ENCODE measurements at places on chromosomes 13 and 19.

- no peaks in the 10 kb centered on the region for H3K4me1 ChIP-seq
- no peaks in the 10 kb centered on the region for H3K27me3 ChIP-seq
- DNase-seq: no peak
- H3K27ac ChIP-seq: no peak overlapping the region
These were observed 20.3 kb downstream of the WDR88 start for GRCh38 chr19:33152176-33152575.

DNA sequence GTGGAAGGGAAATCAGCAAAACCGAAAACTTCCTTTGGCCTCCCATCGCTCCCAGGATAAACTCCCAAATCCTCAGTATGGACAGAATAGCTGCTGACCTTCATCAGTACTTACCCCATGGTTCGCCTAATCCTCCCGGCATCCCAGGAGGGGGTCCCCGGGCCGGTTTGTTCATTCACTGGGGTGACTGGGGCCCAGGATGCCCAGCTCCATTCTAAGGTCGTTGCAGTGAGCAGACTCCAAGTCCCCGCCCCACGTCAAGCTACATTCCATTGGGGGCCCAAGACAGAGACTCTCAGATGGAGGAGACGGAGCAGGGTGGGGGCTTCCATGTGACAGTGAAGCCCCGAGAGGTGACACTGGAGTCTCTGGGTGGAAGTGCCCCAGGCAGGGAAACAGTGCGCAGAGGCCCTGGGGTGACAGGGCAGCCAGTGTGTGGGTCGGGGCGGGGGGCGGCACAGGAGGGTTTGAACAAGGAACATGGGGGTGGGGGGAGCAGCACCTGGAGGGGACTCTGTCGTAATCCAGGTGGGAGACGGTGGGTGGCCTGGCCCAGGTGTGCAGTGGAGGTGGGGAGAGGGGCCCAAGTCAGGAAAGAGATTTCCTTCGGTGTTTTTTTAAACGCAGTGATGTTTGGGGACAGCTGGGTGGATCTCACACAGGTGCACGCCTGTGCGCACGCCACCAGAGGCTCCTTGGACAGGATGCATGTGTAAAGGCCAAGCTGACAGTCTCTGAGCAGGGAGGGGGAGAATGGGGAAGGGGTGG, 5.1 kb downstream of the SSBP4 start:
- DNase-seq: no peak
- no peaks in the 10 kb centered on the region for H3K27me3 ChIP-seq
- H3K27ac ChIP-seq: no peak overlapping the region
- H3K4me3 ChIP-seq: no peak overlapping the region
- H3K36me3 ChIP-seq: no peaks in the 10 kb centered on the region
- peaks cover 38% of the 10 kb centered on the region for H3K4me1 ChIP-seq

GRCh38 chr13:33197541-33197971, 88.0 kb downstream of the STARD13 start:
- no peak for DNase-seq
- H3K4me1 ChIP-seq: peaks cover 71% of the 10 kb centered on the region
- peak overlapping the region; percentile 79 for H3K27ac ChIP-seq
- no peaks in the 10 kb centered on the region for H3K36me3 ChIP-seq
- no peak overlapping the region for H3K4me3 ChIP-seq

GRCh38 chr19:17404015-17404414, 1.4 kb downstream of the BST2 start:
- H3K36me3 ChIP-seq: no peaks in the 10 kb centered on the region
- H3K4me1 ChIP-seq: no peaks in the 10 kb centered on the region
- no peak for DNase-seq
- H3K27me3 ChIP-seq: no peaks in the 10 kb centered on the region
- H3K4me3 ChIP-seq: no peak overlapping the region

- peak overlapping the region; percentile 70 for H3K27ac ChIP-seq
- no peaks in the 10 kb centered on the region for H3K36me3 ChIP-seq
- DNase-seq: no peak
- peaks cover 28% of the 10 kb centered on the region for H3K4me1 ChIP-seq
- H3K4me3 ChIP-seq: no peak overlapping the region
- H3K27me3 ChIP-seq: no peaks in the 10 kb centered on the region
These were observed 25.3 kb downstream of the TPT1 start for GRCh38 chr13:45315520-45316167.

DNA sequence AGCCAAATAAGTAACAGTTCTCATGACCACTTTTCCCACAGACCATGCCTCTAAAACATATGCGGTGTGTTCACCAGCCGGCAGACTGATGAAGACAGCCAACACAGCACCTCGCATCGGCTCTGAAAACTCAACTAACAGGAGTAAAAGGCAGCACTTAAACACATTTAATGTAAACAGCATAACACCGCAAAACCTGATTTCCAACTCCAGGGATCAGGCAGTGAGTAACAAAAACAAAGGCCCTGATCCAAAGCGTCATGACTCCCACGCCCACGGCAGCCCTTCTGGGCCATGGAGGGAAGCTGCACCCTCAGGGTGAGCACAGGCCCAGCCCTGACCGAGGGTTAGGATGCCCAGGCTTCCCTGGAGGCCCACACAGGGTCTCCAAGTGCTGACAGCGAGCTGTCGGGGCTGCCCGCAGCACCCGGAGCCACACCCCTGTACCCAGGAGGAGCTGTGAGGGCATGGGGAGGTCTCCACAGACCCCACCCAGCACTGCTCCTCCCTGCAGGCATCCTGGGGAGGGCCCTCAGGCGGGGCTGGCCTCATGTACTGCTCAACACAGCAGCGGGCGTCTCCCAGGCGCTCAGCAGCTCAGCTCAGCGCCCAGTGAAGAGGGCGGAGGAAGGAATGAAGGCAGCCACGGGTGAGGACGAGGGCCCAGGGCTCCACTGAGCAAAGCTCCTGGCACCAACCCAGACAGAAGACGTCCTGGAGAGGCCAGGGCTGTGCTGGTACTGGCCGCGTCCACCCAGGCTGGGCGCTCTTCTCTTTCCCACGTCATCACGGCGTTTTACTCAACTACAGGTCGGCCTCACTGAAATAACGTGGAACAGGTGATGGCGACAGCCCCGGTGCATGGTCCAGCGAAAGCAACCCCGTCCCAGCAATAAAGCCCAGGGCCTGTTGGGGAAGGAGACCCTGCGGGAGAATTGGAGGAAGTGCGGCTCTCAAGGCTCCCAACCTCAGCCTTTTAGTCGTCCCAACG, 53.7 kb downstream of the RASA3 start:
- H3K36me3 ChIP-seq: no peaks in the 10 kb centered on the region
- DNase-seq: no peak
- H3K27ac ChIP-seq: no peak overlapping the region
- H3K4me1 ChIP-seq: peaks cover 38% of the 10 kb centered on the region
- no peaks in the 10 kb centered on the region for H3K27me3 ChIP-seq

- no peak for DNase-seq
- no peaks in the 10 kb centered on the region for H3K4me1 ChIP-seq
- H3K27me3 ChIP-seq: no peaks in the 10 kb centered on the region
- no peaks in the 10 kb centered on the region for H3K36me3 ChIP-seq
These were observed 65.2 kb downstream of the FNDC3A start for GRCh38 chr13:49040872-49041271.

GRCh38 chr13:94239135-94239534, 240.3 kb downstream of the DCT start:
- no peak overlapping the region for H3K4me3 ChIP-seq
- no peak for DNase-seq
- no peaks in the 10 kb centered on the region for H3K27me3 ChIP-seq
- peaks cover 6% of the 10 kb centered on the region for H3K4me1 ChIP-seq

DNA sequence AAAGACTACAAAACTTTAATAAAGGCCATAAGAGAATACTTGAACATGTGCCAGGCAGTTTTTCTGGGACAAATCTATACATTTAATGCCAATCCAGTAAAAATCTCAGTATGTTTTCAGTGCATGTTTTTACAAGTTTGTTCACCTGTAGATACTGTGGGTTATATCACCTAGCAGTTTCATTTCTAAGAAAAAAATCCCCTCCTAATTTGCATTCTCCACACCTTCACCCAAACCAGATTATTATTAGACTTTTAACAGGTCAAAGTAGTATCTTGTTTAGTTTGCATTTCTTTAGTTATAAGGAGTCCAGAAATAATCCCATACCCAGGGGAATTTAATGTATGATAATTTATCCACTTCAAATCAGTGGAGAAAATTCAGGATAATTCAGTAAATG, 17.0 kb upstream of the LPAR6 start:
- no peak for DNase-seq
- no peaks in the 10 kb centered on the region for H3K27me3 ChIP-seq
- no peak overlapping the region for H3K4me3 ChIP-seq
- peaks cover 11% of the 10 kb centered on the region for H3K4me1 ChIP-seq
- H3K27ac ChIP-seq: no peak overlapping the region

- no peaks in the 10 kb centered on the region for H3K4me1 ChIP-seq
- H3K36me3 ChIP-seq: no peaks in the 10 kb centered on the region
- no peaks in the 10 kb centered on the region for H3K27me3 ChIP-seq
- no peak overlapping the region for H3K27ac ChIP-seq
- no peak for DNase-seq
- no peak overlapping the region for H3K4me3 ChIP-seq
These were observed 1171.3 kb downstream of the EFNB2 start for GRCh38 chr13:105364191-105364590.

GRCh38 chr19:48842789-48843162, 6.5 kb upstream of the HSD17B14 start:
- H3K4me1 ChIP-seq: no peaks in the 10 kb centered on the region
- no peaks in the 10 kb centered on the region for H3K36me3 ChIP-seq
- H3K27me3 ChIP-seq: no peaks in the 10 kb centered on the region
- no peak overlapping the region for H3K27ac ChIP-seq
- peak; percentile 49 for DNase-seq

DNA sequence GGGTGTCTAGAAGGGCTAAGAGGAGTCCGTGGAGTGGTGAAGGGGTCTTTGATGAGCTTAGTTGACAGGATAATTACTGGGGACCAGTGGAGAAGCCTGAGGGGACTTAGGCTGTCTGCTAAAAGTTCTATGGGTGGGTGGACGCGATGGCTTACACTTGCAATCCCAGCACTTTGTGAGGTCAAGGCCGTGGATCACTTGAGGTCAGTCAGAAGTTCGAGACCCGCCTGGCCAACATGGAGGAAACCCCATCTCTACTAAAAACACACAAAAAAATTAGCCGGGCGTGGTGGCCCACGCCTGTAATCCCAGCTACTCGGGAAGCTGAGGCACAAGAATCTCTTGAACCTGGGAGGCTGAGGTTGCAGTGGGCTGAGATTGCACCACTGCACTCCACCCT, 2.8 kb upstream of the GSK3A start:
- H3K27me3 ChIP-seq: no peaks in the 10 kb centered on the region
- H3K4me3 ChIP-seq: no peak overlapping the region
- peak overlapping the region; percentile 76 for H3K27ac ChIP-seq

DNA sequence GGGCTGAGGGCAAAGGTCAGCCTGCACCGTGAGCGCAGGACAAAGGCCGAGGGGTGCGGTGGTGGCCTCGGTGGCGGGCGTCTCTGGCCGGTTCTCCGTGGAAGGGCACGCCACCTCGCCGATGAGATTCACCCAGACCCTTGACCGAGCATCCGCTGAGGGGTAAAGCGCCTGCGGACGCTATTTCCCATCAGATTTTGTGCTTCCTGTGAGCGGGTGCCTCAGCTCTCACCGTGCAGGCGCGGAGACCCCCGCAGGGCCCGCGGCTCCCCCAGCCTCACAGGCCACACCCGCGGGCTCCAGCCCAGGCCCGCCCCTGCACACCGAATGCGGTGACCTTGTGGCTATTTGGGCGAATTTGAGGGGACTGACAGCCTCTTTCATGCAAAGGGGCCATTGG, 348.0 kb downstream of the TEX29 start:
- DNase-seq: no peak
- H3K27me3 ChIP-seq: no peaks in the 10 kb centered on the region
- no peaks in the 10 kb centered on the region for H3K36me3 ChIP-seq
- H3K4me1 ChIP-seq: no peaks in the 10 kb centered on the region
- H3K4me3 ChIP-seq: no peak overlapping the region
- H3K27ac ChIP-seq: no peak overlapping the region

DNA sequence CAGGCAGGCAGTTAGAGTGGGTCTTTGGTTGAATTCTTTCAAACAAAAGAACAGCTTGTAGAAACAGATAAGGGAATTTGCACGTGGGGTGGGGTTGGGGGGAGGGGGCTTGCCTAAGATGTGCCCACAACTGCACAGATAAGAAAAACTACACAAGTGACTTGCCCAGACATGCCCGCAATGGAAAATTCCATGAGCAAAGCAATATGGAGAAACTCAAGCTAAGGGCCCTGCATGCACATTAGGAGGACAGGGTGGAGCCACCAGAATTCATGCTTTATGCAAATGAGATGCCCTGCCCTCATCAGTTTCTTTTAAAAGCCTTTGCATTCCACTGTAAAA, 755.6 kb upstream of the MIR17HG start:
- H3K4me3 ChIP-seq: no peak overlapping the region
- H3K27me3 ChIP-seq: no peaks in the 10 kb centered on the region
- H3K36me3 ChIP-seq: no peaks in the 10 kb centered on the region
- no peaks in the 10 kb centered on the region for H3K4me1 ChIP-seq
- no peak for DNase-seq
- no peak overlapping the region for H3K27ac ChIP-seq

- no peak for DNase-seq
- H3K4me1 ChIP-seq: no peaks in the 10 kb centered on the region
- no peaks in the 10 kb centered on the region for H3K27me3 ChIP-seq
- H3K36me3 ChIP-seq: no peaks in the 10 kb centered on the region
- H3K27ac ChIP-seq: no peak overlapping the region
These were observed 788.4 kb upstream of the PRR20A start for GRCh38 chr13:56352361-56352760.

- H3K27me3 ChIP-seq: no peaks in the 10 kb centered on the region
- H3K4me3 ChIP-seq: no peak overlapping the region
- H3K27ac ChIP-seq: no peak overlapping the region
- DNase-seq: no peak
- no peaks in the 10 kb centered on the region for H3K36me3 ChIP-seq
These were observed 7.9 kb downstream of the CLDN10 start for GRCh38 chr13:95560387-95560786.

- no peaks in the 10 kb centered on the region for H3K36me3 ChIP-seq
- no peak for DNase-seq
- no peaks in the 10 kb centered on the region for H3K27me3 ChIP-seq
- no peaks in the 10 kb centered on the region for H3K4me1 ChIP-seq
- no peak overlapping the region for H3K27ac ChIP-seq
These were observed 55.8 kb downstream of the MTMR6 start for GRCh38 chr13:25231517-25231916.

DNA sequence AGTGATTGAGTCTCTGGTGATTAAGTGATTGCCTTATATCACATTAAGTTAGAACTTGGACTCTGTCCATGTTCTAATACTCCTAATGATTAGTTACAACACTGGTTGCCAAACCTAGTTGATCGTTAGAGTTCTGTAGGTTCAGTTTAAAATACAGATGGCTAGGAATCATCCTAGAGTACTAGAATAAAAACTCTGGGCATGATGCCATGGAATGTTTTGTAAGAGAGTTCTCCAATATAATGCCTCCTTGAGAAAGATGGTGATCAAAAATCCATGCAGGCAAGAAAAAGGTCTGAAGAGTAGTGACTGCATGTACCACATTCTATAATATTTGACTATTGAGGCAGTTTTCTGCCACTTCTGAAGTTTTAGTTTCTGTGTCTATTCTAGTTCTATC, 176.3 kb downstream of the GPC5 start:
- no peaks in the 10 kb centered on the region for H3K27me3 ChIP-seq
- H3K4me1 ChIP-seq: no peaks in the 10 kb centered on the region
- H3K36me3 ChIP-seq: no peaks in the 10 kb centered on the region
- no peak for DNase-seq
